ENCODE measurements at places on chromosomes 12 and 14. TPM values are rescaled to one million over a fixed set of nuclear protein-coding genes. Genes with fewer than 3 reads are reported as not detected.

DNA sequence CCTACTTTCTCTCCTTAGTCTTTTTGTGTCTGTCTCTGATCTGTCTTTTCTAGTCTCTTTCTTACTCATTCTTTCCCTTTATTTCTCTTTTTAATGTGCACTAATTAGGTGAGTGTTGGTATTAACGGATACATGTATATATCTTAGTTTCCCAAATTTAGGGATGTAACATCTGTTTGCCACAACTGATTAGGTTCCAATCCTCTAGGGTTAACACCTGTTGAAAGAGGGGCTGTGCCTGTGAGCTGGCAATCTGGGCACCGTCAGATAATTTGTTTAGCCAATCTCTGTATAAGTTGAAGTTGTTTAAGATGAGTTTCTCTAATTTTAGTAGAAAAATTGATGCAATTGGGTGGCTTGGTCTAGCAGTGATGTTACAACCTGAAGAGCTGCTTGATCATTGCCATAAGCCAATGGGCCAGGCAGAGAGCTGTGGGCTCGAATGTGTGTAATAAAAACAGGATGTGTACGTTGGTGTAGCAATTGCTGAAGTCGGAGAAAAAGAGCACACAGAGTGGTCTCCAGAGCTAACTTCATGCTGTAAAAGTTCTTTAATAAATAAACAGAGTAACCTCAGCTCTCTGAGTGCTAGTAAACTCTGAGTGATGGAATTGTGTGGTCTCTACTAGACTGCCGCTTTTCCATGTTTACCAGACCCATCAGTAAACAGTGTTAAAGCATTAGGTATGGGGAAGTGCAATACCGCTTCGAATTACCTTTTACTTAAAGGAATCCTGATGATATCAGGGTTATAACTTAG lies 18.3 kb upstream of the LYZ start:
- no peak overlapping the region for H3K4me3 ChIP-seq
- no peaks in the 10 kb centered on the region for H3K27me3 ChIP-seq
- no peak for DNase-seq
- no peaks in the 10 kb centered on the region for H3K36me3 ChIP-seq
- H3K4me1 ChIP-seq: no peaks in the 10 kb centered on the region

Gene NR1H4
- total RNA-seq: not detected

DNA sequence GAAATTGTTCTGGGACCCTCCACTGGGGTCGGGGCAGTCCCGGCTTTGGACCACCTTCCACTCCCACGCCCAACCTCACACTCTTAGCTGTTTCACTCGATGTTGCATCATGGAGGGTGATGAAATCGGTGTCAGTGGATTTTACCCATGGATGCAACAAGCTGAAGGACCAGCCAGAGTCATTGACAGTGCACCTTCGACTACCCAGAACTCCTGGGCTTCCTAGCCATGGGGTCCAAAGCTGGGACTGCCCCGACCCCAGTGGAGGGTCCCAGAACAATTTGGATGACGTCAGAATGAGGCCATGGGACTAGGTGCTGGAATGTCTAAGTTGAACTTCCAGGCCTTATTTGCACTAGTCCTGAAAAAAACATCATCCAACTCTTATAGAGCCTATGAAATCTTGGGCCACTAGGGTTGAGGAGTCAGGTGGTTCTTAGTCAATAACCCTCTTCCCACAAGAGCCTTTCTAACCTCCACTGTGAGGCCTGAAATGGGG lies 882 bp upstream of the IL23A start:
- H3K4me3 ChIP-seq: no peak overlapping the region
- H3K27me3 ChIP-seq: no peaks in the 10 kb centered on the region
- peak overlapping the region; percentile 89 for H3K27ac ChIP-seq
- peaks cover 26% of the 10 kb centered on the region for H3K4me1 ChIP-seq
- no peak for DNase-seq
- peaks cover 8% of the 10 kb centered on the region for H3K36me3 ChIP-seq

- H3K4me3 ChIP-seq: peak overlapping the region; percentile 63
- H3K27ac ChIP-seq: no peak overlapping the region
- H3K27me3 ChIP-seq: peaks cover 5% of the 10 kb centered on the region
- no peaks in the 10 kb centered on the region for H3K4me1 ChIP-seq
- no peaks in the 10 kb centered on the region for H3K36me3 ChIP-seq
These were observed 93.9 kb upstream of the EVL start for GRCh38 chr14:99971087-99971940.

- no peak for DNase-seq
- H3K27me3 ChIP-seq: no peaks in the 10 kb centered on the region
- no peaks in the 10 kb centered on the region for H3K4me1 ChIP-seq
These were observed 17.4 kb upstream of the ZDHHC17 start for GRCh38 chr12:76746516-76746915.

DNA sequence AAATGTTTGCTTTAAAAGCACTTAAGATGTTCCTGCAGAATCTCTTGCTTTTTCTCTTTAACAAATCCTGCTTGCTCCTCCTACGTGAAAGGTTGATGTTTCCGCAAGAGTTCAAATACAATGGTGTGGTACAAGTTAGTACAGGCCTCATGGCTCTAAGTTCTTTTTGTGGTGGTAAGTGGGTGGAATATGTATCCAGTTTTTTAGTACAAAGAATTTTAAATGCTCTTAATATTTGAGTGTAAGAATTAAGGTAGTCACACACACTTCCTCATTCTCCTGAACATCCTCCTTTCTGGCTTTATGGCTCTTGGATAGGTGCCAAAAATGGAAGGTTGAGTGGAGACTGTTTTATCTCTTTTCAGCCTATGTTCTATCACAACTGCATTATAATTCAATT lies 1.8 kb downstream of the OTOGL start:
- DNase-seq: no peak
- H3K36me3 ChIP-seq: no peaks in the 10 kb centered on the region
- no peaks in the 10 kb centered on the region for H3K4me1 ChIP-seq
- no peak overlapping the region for H3K4me3 ChIP-seq
- H3K27ac ChIP-seq: no peak overlapping the region

All from GM12878 (cell line).